ENCODE measurements at places on chromosomes 3 and 15.

GRCh38 chr3:145842294-145842902 lies 318.6 kb downstream of the PLOD2 start:
- no peak for DNase-seq

DNA sequence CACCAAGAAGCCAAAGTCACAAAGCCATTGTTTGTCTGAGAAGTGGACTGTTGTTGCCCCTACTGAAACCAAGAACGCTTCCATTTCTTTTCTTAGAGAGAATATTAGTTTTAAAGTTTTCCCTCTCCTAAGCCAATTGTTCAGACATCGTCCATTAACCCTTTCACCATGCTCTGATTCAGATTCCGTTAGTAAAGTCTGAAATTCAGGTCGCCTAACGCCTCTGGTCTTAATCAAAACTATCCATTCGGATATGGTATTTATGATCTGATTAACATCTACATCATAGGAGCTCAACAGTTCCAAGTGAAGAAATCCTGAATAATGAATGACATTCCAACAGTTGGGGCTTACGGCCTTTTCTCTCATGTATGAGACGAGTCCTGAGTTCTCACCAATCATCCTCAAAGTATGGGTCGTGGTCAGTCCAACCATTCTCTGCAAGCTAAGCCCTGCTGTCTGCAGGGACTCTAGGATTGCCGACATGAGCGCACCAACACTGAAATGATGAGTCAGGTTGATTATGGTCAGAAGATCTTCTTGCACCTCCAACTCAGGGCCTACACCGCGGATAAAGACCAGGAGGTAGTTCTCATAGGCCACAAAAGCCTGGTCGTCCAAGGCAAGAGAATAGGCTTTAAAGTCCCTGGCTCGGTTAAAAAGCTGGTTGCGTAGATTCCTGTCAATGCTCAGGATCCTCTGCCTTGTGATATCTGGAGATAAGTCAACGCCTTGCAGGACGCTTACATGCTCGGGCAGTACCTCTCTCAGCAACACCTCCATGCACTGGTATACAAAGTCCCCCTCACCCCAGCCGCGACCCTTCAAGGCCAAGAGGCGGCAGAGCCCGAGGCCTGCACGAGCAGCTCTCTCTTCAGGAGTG lies 767 bp downstream of the EPM2AIP1 start:
- peak; percentile 59 for DNase-seq

DNA sequence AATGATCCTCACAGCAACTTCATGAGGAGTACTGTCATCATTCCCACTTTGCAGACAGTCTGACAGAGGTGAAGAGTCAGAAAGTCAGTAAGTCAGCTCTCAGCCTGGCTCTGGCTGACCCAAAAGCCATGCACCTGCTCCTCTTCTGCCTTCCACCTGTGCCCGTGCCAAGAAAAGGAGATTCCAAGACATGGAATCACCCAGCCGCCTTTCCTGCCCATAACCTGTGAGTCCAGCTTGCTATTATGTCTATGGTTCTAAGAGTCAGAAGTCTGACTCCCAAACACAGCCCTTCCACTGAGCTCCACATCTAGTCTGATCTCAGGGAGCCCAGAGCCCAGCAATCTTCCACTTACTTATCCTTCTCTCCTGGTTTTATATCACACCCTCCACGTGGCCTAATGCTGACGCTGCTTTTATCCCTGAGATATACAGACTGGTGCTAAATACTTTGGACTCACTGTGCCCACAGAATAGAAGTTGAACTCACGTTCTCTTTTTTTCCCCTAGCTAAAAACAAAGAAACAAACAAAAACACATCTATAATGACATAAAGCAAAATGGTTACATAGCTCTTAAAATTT lies 66.0 kb downstream of the PLD1 start:
- DNase-seq, result no peak

- peak; percentile 78 for DNase-seq
Observed at GRCh38 chr15:38217191-38217595, 35.4 kb upstream of the SPRED1 start.

DNA sequence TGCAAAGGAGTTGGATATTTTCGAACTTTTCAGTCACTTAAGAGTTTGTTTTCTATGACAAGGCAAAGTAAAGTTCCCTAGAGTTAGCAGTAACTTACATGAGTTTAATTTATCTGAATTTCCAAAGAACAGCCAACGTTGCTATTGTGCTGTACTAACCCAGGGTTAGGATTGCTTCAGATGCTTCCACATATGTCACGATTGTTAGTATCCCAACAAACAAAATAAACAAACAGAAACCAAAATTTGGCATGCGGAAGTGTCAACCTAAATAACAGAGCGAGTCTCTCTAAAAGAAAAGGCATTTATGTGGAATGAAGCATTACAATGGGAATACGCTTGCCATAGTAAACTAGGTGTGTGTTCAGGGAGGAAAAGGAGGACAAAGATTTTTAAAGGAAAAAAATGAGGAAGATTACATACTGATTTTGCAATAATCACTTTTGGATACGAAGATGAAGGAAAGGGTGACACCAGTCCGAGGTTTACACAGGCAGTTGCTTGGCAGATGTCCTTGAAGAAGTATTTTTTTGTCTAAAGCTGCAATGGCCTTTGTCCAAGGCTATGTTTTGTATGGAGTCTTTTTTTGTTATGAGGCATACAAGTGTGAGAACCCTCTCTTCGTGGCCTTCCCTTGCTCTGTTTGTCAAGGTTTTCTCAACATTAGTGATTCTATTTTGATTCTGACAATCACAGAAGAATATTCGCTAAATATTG lies 267.9 kb downstream of the GABRG3 start:
- DNase-seq, result no peak
